Adrenal gland (tissue), 19 donors: ENCODE measurements at places on chromosomes 3 and 15. TPM values are rescaled to one million over a fixed set of nuclear protein-coding genes. Genes with fewer than 3 reads are reported as not detected.

GRCh38 chr3:190081389-190081788 is 39.3 kb downstream of the P3H2 start:
- no peaks in the 10 kb centered on the region for H3K36me3 ChIP-seq
- no peaks in the 10 kb centered on the region for H3K27me3 ChIP-seq
- H3K4me1 ChIP-seq: peaks cover 23% of the 10 kb centered on the region
- DNase-seq: no peak

GRCh38 chr3:181929501-181929900 is 217.8 kb downstream of the SOX2 start:
- H3K36me3 ChIP-seq: no peaks in the 10 kb centered on the region
- no peaks in the 10 kb centered on the region for H3K4me1 ChIP-seq
- H3K27ac ChIP-seq: no peak overlapping the region
- H3K27me3 ChIP-seq: no peaks in the 10 kb centered on the region
- no peak overlapping the region for H3K4me3 ChIP-seq
- no peak for DNase-seq

DNA sequence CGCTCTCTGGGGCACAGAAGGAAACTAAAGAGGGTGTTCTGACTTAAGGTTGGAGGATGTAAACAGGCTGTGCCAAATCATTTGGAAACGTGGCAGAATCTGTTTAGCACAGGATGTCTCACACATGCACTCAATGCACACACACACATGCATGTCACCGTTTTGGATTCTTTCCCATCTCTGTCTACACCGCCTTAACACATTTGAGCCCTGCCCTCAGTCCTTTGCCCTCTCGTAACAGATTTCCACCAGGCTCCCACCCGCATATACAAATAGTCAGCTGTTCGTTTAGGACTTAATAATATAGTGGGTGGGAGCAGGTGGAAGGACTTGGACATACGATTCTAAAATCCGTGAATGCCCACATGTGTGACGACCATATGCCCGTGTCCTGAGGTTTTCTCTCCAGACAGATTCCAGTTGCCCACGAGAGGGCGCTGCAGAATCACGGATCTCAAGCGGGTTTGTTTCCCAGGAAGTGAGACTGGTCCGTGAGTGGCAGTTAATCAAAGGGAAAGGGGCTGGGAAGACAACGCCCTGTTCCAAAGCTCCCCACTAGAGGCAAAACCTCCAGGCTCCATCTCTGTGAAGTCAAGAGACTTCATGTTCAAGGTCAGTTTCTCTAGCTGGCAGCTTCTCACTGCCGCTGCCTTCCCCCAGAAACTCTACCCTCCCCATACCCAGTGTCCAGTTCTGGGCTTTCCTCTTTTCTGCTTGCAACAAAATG is 44.5 kb downstream of the NOX5 start:
- no peaks in the 10 kb centered on the region for H3K27me3 ChIP-seq
- no peak overlapping the region for H3K4me3 ChIP-seq
- no peaks in the 10 kb centered on the region for H3K4me1 ChIP-seq
- no peaks in the 10 kb centered on the region for H3K36me3 ChIP-seq

DNA sequence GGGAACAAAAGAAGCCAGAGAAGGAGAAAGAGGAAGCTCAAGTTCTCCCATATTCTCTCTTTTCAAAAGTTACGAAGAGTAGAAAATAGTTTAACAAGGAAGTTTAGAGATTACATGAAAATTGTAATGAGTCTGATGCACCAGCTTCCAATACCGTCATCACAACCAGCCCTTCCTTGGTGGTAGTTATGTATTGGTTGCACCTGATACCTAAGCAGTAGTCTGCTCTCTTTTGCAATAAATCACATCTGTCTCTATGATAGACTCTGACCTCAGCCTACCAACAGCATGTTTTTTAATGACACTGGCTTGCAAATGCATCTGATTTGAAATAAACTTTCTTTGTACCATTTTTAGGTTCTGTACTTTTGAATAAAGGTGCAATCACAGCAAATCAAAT is 575.8 kb downstream of the FHIT start:
- H3K36me3 ChIP-seq: no peaks in the 10 kb centered on the region
- no peak overlapping the region for H3K4me3 ChIP-seq
- no peaks in the 10 kb centered on the region for H3K4me1 ChIP-seq
- H3K27ac ChIP-seq: no peak overlapping the region
- H3K27me3 ChIP-seq: no peaks in the 10 kb centered on the region

GRCh38 chr3:57998366-57999283 is 9.6 kb upstream of the FLNB start:
- no peak for DNase-seq
- no peaks in the 10 kb centered on the region for H3K36me3 ChIP-seq
- no peaks in the 10 kb centered on the region for H3K27me3 ChIP-seq
- H3K4me3 ChIP-seq: peak overlapping the region; percentile 5
- peak overlapping the region; percentile 0 for H3K27ac ChIP-seq
- peaks cover 12% of the 10 kb centered on the region for H3K4me1 ChIP-seq

FOXL2NB gene
- 4.7 TPM for total RNA-seq

CCDC13 gene
- 0.95 TPM for total RNA-seq

SPATA12 gene
- 0.40 TPM for total RNA-seq

UBAP1L gene
- 2.9 TPM for total RNA-seq
